SW480 (cell line): ENCODE measurements at places on chromosomes 6 and 20.

GRCh38 chr6:137570393-137570792, 76.2 kb upstream of the OLIG3 start:
- no peak for DNase-seq

GRCh38 chr6:163748036-163748435, 333.5 kb downstream of the QKI start:
- DNase-seq: no peak

DNA sequence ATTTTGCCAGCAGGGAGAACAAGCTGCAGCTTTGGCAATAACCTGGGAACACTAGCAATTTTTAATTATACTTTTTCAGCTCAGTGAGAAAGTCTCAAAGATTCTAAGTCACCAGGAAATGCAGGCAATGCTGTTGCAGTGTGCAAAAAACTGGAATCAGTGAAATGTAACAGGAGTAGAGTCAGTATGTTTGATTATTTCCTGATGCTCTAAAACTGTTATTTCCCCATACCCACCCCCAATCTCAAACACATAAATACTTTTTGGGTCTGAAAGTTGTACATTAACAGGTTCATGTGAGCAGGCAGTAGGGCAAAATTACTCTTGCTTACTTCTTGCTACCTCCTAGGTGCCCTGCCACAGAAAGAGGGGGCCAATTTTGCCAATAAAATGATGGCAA, 65.4 kb upstream of the BEND6 start:
- no peak for DNase-seq

DNA sequence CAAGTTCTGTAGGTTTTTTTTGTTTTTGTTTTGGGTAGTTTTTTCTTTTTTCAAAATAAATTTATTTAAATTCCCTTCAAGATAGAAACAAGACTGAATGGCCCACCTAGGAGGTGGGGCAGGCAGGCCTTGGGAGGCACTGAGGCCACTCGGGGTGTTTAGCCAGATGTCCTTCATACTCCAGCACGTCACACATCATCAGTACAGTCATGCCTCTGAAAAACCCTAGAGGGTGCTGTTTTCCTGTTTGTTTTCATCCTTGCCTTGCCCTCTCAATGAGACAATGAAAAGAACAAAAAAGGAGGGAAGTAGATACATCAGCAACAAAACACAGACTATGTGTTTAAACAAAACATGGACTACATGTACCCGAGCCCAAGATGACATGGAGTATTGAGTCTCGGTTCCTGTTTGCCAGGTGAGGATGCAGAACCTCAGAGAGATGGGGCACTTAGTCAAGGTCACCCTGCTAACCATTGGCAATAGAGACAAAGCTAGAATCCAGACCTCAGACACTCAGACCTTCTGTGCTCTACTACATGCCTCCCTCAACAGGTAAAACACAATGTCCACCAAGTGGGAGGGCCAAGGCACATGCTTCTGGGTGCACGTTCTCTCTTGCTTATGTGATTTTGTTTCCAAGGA, 26.8 kb upstream of the CLIC5 start:
- DNase-seq: peak; percentile 50

DNA sequence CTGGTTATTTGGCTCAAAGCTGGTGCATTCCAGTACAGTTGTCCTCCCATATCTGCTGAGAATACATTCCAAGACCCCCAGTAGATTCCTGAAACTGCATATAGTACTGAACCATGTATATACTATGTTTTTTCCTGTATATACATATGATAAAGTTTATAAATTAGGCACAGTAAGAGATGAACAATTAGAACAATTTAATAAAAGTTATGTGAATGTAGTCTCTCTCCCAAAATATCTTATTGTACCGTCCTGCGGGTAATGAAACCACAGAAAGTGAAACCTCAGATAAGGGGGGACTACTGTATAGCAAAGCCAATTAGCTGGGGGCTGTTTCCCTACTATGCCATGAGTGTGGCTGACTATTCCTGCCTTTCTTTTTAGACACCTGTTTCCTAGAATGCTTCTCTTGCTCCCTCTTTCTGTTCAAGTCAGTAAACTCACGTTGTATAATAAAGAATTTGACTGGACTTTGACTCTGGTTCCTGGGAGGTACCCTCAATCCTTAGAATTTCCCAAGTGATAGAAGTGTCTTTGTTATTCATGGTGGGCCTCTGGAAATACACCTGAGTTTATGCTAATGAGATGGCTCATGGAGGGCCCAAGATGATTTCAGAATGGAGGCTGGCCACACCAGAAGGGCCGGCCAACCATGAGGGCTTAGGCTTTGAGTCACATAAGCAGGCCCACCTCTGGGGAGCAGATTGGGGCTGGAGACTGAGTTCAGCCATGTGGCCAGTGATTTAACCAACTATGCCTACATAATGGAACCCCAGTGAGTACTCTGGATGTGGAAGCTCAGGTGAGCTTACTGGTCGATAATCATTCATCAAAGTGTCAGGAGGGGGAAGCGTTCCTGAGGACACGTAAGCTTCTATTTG, 689 bp upstream of the BLOC1S5 start:
- DNase-seq: no peak

GRCh38 chr6:156582509-156582992, 194.6 kb upstream of the ARID1B start:
- peak; percentile 74 for DNase-seq

DNA sequence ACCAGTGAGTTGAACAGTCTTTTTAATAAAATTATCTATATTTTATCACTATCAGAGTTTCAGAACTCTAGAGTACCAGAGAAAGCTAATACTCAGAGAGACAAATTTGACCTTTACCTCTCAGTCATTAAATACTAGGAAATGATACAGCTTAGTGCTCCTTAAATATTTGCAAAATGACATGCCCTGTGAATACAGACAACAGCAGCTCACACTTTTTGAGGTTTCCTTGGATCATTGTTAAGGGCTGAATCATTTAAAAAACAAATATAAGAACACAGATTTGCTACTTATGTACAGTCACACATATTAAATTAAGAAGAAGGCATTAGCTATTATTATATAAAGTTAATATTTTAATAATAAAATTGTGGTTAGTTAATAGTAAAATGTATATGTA, 1158.7 kb upstream of the EYS start:
- DNase-seq: no peak

DNA sequence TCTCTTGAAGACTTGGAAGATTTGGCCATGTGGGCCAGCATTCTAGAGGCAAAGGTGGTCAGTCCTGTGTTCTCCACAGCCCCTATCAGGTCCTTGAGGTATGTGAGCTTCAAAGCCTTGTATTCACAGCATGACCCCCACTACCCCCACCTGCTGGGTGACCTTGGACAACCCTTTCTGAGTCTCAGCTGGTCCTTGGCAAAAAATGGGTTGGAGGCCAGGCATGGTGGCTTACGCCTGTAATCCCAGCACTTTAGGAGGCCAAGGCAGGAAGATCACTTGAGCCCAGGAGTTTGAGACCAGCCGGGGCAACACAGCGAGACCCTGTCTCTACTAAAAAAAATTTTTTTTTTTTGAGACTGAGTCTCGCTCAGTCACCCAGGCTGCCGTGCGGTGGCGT, 42.6 kb downstream of the UBE2V1 start:
- DNase-seq: no peak

GRCh38 chr20:44736170-44737021, 9.3 kb upstream of the KCNK15 start:
- DNase-seq: peak; percentile 91

- DNase-seq: peak; percentile 22
Measured at GRCh38 chr6:3259491-3259958, 778 bp downstream of the PSMG4 start.

GRCh38 chr6:5753209-5753608, 253.5 kb downstream of the NRN1 start:
- DNase-seq: no peak

DNA sequence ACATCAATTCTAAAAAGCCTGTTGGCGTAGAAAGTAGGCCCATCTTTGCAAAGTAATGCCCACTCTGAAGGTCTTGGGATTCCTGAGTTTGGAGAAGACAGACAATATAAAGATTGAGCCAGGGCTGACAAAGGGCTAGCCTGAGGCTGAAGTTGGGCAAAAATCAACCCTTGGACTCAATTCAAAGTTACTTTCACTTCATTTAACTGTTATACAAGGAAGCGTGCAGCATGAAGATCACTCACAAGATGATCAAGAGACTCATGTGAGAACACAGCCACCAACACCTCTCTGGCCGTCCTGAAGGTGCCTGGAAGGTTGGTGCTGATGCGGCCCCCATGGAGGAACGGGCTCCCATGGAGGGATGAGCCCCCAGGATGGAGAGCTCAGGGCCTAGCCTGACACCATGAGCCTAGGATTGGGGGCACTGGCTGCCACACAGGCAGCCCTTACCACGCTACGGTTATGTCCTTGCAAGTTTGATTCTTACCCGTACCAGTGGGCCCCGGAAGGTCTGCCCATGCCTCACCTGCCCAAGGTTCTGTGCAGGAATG, 26.6 kb downstream of the FOXC1 start:
- DNase-seq: no peak

GRCh38 chr6:11069760-11070159, 23.9 kb upstream of the SMIM13 start:
- no peak for DNase-seq

DNA sequence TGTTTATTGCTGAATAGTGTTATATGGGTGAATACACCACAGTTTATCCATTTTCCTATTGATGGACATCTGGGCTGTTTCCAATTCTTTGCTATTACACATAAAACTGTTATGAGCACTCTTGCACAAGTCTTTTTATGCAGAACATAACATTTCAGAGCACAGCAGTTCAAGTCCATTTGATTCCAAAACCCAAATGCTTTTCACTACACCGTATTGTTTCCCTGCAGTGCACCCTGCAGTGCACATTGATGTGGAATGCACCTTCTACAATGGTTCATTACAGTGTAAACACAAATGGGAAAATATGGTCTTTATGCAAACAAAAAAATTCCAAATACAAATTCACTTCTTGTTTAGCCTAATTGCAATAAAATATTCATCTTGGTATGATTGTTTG, 3.6 kb upstream of the SLC2A12 start:
- no peak for DNase-seq

- DNase-seq: no peak
Measured at GRCh38 chr6:144335311-144335861, 50.3 kb downstream of the UTRN start.

- DNase-seq: no peak
Measured at GRCh38 chr20:6704132-6704861, 63.2 kb upstream of the BMP2 start.

- peak; percentile 72 for DNase-seq
Measured at GRCh38 chr6:30154709-30155519, 6.1 kb downstream of the TRIM10 start.

DNA sequence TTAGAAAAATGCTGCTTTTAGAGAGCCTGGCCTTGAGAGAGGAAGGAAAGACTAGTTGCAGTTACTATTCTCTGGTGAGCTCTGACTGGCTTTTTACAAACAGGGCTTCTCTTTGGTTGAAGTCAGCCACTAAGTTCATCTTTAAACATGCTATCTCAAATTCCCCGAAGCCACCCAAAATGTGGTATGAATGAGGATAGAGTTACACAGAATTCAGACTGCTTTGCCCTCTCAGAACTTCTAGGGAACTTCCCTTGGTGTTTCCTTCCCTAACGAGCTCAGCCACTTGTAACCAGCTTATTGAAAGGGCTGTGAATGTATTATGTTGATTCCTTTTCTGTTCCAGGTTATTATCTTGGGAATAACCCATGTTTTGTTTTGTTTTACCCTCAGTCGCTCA, 73.5 kb downstream of the EFHC1 start:
- DNase-seq: no peak

GRCh38 chr6:2522521-2522920, 228.2 kb downstream of the MYLK4 start:
- no peak for DNase-seq

- peak; percentile 11 for DNase-seq
Measured at GRCh38 chr6:131023834-131024504, 39.1 kb downstream of the EPB41L2 start.

- DNase-seq: no peak
Measured at GRCh38 chr6:38233161-38233791, 406.5 kb downstream of the BTBD9 start.

GRCh38 chr6:53847796-53848314, 53.0 kb downstream of the LRRC1 start:
- DNase-seq: no peak

DNA sequence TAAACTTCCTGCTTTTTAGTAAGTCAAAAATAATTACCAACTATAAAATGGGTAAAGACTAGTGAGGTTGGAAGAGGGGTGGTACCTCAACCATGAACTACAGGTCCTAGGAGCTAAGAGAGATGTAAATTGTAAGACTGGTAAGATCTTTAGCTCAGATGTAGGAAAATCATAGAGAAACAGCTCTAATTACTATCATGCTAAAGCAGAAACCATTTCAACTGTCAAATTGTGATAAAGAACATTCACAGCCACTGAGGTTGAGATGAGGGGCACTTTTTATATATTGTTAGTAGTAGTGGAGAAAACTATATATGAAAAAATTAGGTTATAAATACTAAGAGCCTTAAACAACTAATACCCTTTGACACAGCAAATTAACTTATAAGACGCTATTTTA, 20.0 kb downstream of the CDK19 start:
- no peak for DNase-seq

DNA sequence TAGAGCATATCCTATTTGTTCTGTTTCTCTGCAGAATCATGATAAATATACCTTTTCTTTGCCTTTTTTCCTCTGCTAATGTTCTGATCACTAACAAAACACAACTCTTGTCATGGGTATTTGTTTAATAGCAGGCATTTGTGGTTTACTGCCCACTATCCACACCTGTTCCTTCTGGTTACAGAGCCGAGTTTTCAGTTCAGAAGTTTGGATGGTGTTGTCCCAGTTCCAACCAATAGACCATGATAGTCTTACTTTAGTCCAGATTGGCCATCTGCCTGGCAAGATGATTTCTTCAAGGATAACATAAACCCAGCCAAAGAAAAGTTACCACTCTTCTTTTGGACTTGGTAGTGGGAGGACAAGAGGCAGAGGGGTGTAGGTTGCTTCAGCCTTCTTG, 211.2 kb downstream of the TFAP2A start:
- DNase-seq: no peak

GRCh38 chr20:48721324-48722001, 106.3 kb downstream of the PREX1 start:
- no peak for DNase-seq

- no peak for DNase-seq
Measured at GRCh38 chr6:32716396-32716795, 24.8 kb upstream of the HLA-DQA2 start.

DNA sequence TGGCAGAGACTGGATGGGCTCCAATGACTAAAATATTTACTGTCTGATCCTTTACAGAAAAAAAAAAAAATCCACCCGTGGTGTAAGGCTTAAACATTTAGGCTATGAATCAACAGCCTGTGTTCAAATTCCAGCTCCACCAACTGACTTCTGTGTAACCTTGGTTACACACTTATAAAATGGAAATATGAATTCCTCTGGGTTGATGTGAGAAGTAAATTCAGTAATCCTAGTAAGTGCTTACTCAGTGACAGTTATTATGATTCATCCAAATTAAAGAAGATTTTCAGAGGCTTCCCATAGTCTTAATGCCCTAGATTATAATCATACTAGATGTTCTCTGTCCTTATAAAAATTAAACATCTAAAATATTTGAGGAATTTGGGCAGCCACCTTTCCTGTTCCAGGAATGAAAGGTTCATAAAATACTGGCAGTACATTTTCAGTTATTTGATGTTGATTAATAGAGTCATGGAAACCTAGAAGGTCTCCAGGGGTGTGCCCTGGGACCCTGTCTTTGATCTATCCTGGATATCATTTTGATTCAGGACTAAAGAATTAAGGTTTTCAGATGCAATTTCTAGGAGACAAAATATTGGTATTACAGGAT, 180.3 kb upstream of the ZNF217 start:
- peak; percentile 93 for DNase-seq

GRCh38 chr6:23642849-23643248, 483.2 kb upstream of the NRSN1 start:
- no peak for DNase-seq

- DNase-seq: no peak
Measured at GRCh38 chr6:67722861-67723261, 912.2 kb upstream of the ADGRB3 start.
